Activated CD4-positive, CD25-positive, alpha-beta regulatory T cell treated with anti-CD3 and anti-CD28 coated beads, Interleukin-2, amount 50 U/mL, for 24 hours (primary cell): ENCODE measurements at places on chromosomes 5 and 9.
A peak's percentile ranks its signal among the peaks of the same experiment; 100 is the strongest.

GRCh38 chr9:93387791-93388190, 63.7 kb upstream of the FAM120A start:
- ATAC-seq: no peak

DNA sequence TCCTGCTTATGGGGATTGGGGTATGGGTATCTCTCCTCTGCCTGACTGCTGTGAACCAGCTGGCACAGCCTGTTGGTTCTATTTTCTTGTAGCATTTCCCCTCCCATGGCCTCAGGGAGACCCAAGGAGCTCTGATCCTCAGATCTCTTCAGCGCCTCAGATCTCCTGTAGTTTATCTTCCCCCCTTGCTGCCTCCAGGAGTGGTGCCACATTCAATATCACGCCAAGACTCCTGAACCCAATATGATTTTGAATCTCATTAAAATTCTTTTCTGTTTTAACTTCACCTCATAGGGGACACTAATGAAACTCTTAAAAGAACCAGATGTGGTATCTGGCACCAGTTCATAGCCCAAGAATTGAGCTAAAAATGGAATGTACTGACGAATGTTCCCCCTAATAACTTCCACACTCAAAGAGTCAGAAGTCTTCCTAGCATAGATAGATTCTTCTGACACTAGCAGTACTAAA, 59.6 kb upstream of the LIFR start:
- ATAC-seq: no peak

DNA sequence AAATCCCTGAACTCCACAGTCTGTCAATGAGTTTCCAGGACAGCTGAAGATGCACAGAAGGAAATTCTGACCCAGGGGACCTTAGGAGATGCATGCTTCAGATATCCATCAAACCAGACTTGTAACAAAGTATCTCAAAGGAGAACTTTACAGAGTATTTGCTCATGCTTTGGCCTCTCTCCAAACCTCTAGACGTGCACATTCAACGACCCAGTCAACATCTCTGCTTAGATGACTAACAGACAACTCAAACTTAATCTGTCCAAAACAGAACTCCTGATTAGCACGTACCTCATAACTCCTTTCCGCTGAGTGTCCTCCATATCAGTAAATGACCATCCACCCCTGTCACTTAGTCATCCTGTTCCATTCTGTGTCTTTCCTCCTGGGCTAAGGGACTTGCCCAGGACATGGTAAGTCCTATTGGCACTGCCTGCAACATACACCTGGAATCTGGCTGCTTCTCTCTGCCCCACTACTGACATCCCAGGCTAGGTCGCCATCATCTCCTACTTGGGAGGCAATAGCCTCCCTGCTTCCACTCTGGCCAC, 107.4 kb downstream of the LMNB1 start:
- ATAC-seq: no peak

- no peak for ATAC-seq
These were observed 1.4 kb downstream of the PTTG1 start for GRCh38 chr5:160423099-160423498.

DNA sequence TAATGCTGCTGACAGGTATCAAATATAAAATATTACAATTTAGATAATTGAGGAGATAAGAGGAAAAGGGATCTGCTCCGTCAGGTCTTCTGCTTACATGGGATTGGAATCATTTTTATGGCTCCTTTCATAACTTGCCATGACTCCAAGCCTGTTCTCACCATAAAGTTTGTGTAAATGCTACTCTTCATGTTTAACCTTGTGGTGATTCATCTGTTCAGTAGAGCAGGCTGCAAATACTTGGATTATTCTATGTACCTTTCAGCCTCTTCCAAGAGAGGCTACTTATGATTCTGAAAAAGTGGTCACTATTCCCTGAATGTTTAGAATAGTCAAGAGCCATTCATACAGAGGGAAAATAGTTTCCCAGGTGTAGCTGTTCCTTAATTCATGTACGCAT, 66.9 kb downstream of the SLC44A1 start:
- no peak for ATAC-seq

- peak; percentile 57 for ATAC-seq
These were observed 11.8 kb downstream of the OTULIN start for GRCh38 chr5:14676320-14676719.

- ATAC-seq: no peak
These were observed 226.7 kb downstream of the SYK start for GRCh38 chr9:91028166-91028827.
